A549 (cell line): ENCODE measurements at places on chromosomes 1 and 21.

DNA sequence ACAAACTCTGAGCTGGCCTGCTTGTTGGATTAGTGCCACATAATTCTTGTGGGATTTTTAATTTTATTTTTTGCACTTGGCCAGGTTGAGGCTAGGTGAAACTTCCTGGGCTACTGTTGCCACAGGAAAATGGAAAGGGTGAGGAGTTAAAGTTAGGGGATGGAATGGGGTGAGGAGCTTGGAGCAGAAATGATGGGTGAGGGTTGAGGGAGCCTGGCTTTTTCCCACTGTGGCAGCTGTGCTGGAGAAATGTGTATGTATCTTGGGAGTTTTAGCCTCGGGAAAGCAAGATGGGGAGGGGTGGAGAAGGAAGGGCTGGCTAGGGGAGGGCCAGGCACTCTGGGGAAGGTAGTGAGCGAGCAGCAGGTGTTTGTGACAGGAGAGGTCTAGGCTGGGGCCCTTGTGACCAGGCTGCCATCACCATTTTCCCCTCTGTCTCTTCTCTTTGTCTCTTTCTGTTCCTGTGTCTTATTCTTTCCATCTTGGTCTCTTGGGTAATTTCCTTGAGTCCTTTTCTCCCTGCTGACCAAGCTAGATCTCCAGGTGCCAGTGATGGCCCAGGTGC, 2.0 kb downstream of the ZNF687 start:
- no peak for DNase-seq

DNA sequence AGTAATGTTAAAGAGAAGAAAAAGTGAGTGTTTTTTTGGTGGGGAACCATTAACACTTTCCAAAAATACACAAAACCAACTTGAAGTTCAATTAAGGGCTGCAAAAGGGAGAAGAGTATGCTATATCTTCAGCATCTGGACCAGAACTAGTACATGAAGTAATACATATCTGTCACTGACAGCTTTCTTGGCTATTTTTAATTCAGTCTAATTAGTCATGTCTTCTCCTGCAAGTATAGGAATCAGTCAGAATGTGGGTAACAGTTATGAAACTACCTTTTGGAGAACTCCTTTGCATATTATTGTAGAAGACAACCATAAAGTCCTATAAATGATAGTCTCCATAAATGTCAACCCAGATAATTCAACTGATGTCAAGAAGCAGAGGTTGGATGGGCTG, 901.2 kb downstream of the TTLL7 start:
- no peak for DNase-seq

DNA sequence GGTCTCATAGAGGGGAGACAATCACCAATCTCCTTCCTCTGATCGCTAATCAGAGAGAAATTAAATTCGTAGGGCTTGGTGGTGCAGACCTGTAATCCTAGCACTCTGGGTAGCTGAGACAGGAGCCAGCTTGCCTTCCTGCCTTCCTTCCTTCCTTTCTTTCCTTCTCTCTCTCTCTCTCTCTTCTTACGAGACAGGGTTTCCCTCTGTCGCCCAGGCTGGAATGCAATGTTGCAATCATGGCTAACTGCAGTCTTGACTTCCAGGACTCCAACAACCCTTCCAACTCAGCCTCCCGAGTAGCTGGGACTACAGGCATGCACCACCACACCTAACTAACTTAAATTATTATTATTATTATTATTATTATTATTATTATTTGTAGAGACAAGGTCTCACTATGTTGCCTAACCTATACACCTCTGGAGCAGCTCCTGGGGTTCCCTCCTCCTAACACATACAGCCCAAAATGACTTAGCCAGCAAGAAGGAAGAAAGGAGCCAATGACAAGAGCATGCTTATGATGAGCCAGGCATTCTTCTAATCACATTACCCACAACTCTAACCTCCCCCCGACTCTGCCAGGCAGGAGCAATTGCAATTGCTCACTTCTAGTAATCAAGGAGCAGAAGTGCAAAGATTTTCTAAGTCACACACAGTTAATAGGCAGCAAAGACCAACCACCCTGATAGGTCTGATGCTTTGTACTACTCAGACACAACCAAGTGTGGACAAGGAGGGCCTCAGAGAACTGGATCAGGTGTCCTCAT, 105.4 kb upstream of the F3 start:
- no peak for DNase-seq

- peak; percentile 49 for DNase-seq
Measured at GRCh38 chr1:154353460-154353904, 28.2 kb downstream of the ATP8B2 start.

DNA sequence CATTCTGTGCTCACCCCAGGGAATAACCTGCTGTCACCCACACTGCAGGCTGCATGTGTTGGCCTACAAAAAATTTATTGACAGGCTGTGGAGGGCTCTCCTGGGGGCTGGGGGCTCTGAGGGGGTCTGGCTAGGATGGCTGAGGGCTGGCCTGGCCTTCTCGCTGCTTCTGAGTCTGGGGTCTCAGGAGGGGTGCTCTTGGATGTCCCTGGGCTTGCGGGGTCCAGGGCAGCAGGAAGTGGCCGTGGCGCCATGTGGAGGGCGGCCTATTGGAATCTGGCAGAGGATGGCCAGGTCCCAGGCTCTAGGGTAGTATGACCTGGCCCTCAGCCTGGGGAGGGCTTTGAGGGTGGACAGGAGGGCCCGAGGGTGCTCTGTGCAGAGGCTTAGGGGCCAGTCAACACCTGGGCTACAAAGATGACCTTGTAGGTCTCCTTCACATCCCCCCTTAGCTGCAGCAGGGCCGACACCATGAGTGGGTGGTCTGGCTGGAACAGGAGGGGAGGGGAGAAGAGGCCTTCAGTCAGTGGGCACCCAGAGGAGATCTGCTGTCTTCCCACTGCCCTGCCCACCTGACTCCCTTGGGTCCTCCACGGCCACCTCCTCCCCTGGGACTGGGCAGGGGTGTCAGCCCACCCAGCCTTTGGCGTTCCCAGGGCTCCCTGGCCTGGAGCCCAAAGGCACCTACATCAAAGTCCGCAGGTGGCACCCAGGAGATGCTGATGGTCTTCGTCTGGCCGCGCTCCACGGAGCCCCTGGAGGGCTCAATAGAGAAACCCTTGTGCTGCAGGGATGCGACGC, 3.0 kb upstream of the TMEM52 start:
- DNase-seq, result no peak

GRCh38 chr1:119330466-119331189, 38.0 kb upstream of the HAO2 start:
- no peak for DNase-seq

GRCh38 chr1:228740543-228741317, 5.5 kb downstream of the RHOU start:
- DNase-seq, result no peak

GRCh38 chr21:14522736-14523135, 23.4 kb downstream of the SAMSN1 start:
- DNase-seq, result no peak

- DNase-seq, result no peak
Measured at GRCh38 chr1:243946946-243947345, 96.9 kb upstream of the AKT3 start.

- DNase-seq, result peak; percentile 19
Measured at GRCh38 chr1:222792744-222793143, 22.1 kb upstream of the DISP1 start.

GRCh38 chr1:8205771-8206170, 112.1 kb upstream of the SLC45A1 start:
- DNase-seq, result no peak

DNA sequence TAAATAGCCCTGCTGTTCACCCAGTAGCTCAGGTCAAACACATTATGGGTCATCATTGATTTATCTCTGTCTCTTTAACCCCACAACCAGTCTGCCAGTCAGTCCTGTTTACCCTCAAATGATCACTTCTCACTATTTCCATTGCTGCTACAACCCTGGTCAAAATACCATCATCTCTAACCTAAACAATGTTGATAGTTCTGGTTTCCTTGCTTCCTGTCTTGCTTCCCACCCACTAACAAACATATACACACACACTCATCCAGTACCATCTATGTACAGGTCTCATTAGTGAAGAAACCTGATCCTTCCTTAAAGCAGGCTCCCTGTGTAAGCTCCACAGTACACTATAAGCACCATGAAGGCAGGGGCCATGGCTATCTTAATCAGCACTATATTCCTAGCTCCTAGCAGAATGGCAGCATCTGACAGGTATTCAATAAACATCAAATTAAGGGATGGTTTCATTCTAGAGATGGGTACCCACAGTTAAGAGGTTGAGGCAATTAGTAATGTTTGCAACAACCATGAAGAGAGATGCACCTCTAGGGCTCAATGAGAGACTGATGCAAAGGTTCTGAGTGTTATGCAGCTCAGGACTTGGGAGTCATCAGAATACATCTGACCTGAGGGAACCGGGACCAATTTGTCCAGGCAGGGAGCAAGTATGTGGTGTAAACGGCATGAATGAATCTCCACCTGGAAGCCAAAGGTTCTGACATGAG, 10.0 kb upstream of the TGFBR3 start:
- DNase-seq, result no peak

DNA sequence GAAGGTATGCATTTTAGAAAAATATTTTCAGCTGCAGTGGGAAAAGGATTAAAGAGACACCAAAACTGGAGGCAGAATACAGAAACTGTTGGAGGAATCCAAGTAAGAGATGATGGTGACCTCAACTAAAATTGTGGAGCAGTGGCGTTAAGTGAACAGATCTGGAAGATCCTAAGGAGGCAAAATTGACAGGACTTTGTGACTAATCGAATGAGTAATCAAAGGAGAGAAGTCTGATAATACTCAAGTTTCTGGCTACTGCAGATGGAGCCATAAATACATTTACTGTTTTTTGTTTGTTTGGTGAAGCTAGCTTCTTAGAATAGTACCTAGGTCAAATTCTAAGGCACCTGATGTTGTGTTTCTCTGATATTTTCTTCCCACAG, 3.1 kb downstream of the CTBS start:
- DNase-seq, result no peak

- peak; percentile 30 for DNase-seq
Measured at GRCh38 chr1:25503551-25504426, 39.6 kb upstream of the LDLRAP1 start.

DNA sequence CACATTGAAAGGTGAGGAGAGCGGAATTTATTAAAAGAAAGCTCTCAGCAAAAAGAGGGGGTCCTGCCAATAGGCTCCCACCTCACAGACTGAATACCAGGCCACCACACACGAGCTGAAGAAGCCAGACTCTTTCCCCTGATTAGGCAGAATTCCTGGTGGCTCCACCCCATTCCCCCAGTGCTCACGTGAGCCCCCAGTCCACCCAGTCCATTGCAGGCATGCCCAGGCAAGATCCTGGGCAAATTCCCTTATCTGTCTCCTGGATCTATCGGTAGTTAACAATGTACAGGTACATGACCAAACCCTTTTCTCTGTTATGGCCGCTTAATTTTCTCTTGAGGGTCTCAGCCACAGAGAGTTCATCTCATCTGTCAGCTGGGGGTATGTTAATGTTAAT, 54.6 kb upstream of the BTG3 start:
- no peak for DNase-seq

DNA sequence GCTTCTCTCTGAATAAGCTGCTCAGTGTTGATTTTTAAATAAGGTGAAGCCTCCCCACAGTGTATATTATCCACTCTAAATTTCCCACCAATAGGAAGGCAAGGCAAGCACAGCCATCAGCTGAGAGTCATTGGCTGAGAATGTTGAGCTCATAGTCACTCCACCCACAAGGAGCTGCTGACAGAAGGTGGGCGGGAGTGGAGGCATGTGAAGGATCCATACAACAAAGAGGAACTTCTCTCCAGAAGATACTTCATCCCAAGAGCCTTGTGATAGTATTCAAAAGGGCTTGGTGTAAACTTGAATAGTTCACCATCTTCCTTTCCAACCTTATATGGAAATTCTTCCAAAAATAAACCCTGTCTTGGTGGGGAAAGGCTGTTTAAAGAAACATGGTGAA, 42.8 kb downstream of the SAMD13 start:
- DNase-seq, result no peak

DNA sequence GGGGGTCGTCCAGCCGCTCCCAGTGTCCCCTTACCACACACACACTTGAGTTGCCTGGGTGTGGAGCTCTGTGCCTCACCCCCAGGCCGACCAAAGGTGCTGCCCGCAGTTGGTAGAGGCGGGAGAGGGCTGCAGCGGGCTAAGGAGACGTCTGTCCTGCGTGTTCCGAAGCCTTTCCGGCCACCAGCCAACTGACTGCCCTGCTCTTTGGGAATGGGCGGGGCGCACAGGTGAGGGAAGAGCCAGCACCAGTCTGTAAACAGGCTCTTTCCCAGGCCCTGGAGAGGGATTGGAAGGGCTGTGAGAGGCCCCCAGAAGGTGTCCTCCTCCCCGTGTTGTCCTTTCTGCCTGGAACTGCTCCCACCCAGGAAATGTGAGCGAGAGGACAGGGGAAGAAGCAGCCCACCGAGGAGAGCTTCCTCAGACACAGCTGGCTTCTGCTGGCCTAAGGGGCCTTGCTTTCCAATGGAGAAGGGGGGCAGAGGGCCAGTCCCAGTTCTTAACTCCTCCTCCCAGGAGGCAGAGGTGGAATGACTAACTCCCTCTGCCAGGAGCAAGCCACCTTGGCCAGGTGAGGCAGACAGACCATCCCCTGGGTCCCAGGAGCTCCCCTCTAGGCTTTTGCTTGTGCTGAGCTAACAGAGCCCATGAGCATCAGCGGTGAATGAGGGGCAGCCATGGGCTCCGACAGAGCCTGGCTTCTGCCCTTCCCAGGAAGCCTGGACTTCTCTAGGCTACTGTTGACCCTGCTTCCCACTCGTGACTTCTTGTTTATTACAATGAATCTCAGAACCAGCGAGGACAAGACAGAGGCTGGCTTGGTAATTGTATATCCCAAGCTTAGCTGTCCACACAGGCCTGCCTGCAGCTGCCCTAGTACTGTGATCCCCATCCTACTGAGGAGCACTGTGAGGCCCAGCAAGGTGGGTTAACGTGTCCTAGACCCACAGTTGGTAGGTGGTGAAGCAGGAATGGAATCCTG, 158.1 kb upstream of the COA6 start:
- DNase-seq, result no peak

- DNase-seq, result no peak
Measured at GRCh38 chr1:198185759-198186158, 29.0 kb downstream of the NEK7 start.

- no peak for DNase-seq
Measured at GRCh38 chr1:153520818-153521476, 14.8 kb downstream of the S100A6 start.

DNA sequence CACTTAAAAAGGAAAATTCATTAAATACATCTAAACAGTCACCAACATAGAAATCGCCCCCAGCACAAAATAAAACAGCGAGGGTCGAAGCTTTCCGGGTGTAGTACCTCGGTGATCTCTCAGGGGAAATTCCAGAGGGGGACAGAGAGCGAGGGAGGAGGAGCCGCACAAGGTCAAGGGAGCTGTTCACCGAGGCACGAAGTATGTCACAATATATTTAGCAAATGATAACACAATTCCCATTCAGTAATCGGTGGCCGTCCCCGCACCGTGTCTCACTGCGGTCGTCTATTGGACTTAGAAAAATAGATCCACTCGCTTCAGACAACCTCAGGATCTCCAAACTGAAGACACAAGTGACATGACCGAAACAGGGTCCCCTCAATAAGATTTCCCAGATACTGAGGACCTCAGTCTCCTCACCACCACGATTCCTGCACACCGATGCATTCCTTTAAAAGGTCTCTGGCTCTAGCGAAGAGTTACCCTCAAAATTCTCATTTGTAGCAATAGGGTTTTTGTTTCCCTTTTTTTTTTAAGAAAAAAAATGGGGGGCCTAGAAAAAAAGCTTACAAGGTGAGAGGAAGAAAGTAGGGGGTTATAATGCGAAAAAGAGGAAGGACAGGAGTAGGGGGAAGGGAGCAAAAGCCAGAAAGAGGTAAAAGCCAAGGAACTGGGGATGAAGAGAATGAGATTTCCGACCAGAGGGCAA, 1.1 kb downstream of the LPGAT1 start:
- DNase-seq, result peak; percentile 63
